IMR-90 (cell line): ENCODE measurements at places on chromosomes 1 and 21. TPM values are rescaled to one million over a fixed set of nuclear protein-coding genes. Genes with fewer than 3 reads are reported as not detected.

THEM5 gene
- not detected in 2 replicates for polyA plus RNA-seq

ETV3L gene
- not detected in 2 replicates for polyA plus RNA-seq

HSD11B1 gene
- polyA plus RNA-seq, result 0.30 and 0.41 TPM in 2 replicates

HES3 gene
- polyA plus RNA-seq, result not detected in 2 replicates

ADGRB2 gene
- polyA plus RNA-seq, result 11.9 TPM in 2 replicates

NGF gene
- polyA plus RNA-seq, result 21.7 and 28.7 TPM in 2 replicates

SH3D21 gene
- polyA plus RNA-seq, result 11.0 and 11.9 TPM in 2 replicates

TTC39A gene
- polyA plus RNA-seq, result 0.62 and 0.79 TPM in 2 replicates

RGS8 gene
- polyA plus RNA-seq, result not detected in 2 replicates

CAMTA1 gene
- 52.0 and 74.3 TPM in 2 replicates for polyA plus RNA-seq

CRYAA gene
- polyA plus RNA-seq, result not detected in 2 replicates

TDRD5 gene
- polyA plus RNA-seq, result not detected in 2 replicates

ZNF697 gene
- polyA plus RNA-seq, result 5.7 and 6.2 TPM in 2 replicates

SUSD4 gene
- polyA plus RNA-seq, result 1.7 and 1.8 TPM in 2 replicates

OR2M3 gene
- not detected in 2 replicates for polyA plus RNA-seq

ARMH1 gene
- 0.72 and 1.1 TPM in 2 replicates for polyA plus RNA-seq

VPS26C gene
- polyA plus RNA-seq, result 27.0 and 30.0 TPM in 2 replicates

SPATA6 gene
- 0.67 and 1.1 TPM in 2 replicates for polyA plus RNA-seq

RGSL1 gene
- polyA plus RNA-seq, result not detected in 2 replicates

ETS2 gene
- polyA plus RNA-seq, result 21.3 and 22.8 TPM in 2 replicates

FAM72C gene
- 1.4 and 1.8 TPM in 2 replicates for polyA plus RNA-seq

SLC6A9 gene
- polyA plus RNA-seq, result 6.2 and 6.6 TPM in 2 replicates

C1orf50 gene
- polyA plus RNA-seq, result 4.7 and 6.0 TPM in 2 replicates

PADI1 gene
- polyA plus RNA-seq, result 0.13 and 0.17 TPM in 2 replicates

PKP1 gene
- 0.16 and 0.36 TPM in 2 replicates for polyA plus RNA-seq

UBIAD1 gene
- 9.4 and 9.5 TPM in 2 replicates for polyA plus RNA-seq

RNU11 gene
- not detected in 2 replicates for polyA plus RNA-seq

LCE1A gene
- polyA plus RNA-seq, result not detected in 2 replicates

MAP3K21 gene
- polyA plus RNA-seq, result 0.15 and 0.20 TPM in 2 replicates

WNT9A gene
- 0.36 and 0.42 TPM in 2 replicates for polyA plus RNA-seq

FCRLB gene
- polyA plus RNA-seq, result 2.2 and 2.9 TPM in 2 replicates

OR6N1 gene
- not detected in 2 replicates for polyA plus RNA-seq
